T-helper 1 cell treated with Interleukin-12 subunit alpha and Interleukin-12 subunit beta and Interleukin-4 antibody, amounts not matched to agents 30 ng/mL and 1 ng/mL, for 36 hours (primary cell): ENCODE measurements at places on chromosomes 7 and 10. TPM values are rescaled to one million over a fixed set of nuclear protein-coding genes. Genes with fewer than 3 reads are reported as not detected.

The CDHR3 gene
- 1.9 and 3.1 TPM in 2 replicates for total RNA-seq

The VPS37D gene
- 0.15 and 0.27 TPM in 2 replicates for total RNA-seq

The PTN gene
- total RNA-seq: not detected in 2 replicates

The MSS51 gene
- 3.8 and 4.2 TPM in 2 replicates for total RNA-seq

The MYO3A gene
- total RNA-seq: not detected in 2 replicates

The SEC31B gene
- total RNA-seq: 260 and 267 TPM in 2 replicates

The HKDC1 gene
- 3.0 and 3.7 TPM in 2 replicates for total RNA-seq

The OR2A5 gene
- total RNA-seq: not detected in 2 replicates

The CRPPA gene
- total RNA-seq: 0.63 and 1.1 TPM in 2 replicates

The PALD1 gene
- 0.07 and 0.10 TPM in 2 replicates for total RNA-seq
